H7 (cell line): ENCODE measurements at places on chromosomes 2 and 18.

DNA sequence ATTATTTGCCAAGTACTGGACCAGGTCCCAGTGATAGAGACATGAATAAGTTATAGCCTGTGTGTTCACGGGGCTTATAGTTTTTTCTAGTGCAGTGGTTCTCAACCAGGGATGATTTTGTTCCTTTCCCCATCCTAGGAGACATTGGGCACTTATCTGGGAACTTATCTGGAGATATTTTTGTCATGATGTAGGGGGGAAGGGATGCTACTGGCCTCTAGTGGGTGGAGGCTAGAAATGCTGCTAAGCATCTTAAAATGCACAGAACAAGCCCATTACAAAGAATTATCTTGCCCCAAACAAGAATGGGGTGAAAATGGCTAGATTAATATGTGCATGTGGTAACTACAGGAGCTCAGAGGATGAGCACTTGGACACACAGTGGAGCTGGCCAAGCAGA, 75.2 kb downstream of the KLHL29 start:
- peak; percentile 66 for DNase-seq

DNA sequence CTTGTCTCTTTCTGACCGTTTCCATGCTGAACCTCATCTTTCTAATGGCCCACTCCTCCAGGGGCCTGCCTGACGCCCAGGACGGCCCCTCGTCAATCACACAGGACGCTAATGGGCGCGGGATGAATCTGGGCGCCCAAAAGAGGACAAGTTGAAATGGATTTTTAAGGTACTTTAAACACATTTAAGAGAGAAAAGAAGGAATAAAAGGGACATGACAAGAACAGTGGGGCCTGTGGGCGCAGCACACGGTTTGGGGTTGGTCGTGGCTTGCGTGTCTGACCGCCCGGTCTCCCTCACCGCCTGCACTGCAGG, 607 bp upstream of the UBE2F start:
- DNase-seq = no peak

DNA sequence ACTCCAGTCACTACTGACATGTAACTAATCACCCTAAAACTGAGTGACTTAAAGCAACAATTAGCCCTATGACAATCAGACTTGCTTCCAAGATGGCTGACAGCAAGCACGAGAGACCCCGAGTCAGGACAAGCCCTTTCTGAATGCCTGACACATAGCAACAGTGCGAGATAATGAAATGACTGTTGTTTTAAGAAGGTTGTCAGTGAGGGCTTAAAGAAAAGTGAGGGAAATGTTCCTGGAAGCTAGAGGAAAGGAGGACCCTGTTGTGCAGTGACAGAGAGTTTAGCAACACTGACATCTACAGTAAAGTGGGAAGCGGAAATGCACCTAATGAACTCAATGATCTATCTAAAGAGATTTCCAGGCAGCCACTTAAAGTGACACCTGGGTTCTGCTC, 163.1 kb downstream of the STK39 start:
- no peak for DNase-seq

DNA sequence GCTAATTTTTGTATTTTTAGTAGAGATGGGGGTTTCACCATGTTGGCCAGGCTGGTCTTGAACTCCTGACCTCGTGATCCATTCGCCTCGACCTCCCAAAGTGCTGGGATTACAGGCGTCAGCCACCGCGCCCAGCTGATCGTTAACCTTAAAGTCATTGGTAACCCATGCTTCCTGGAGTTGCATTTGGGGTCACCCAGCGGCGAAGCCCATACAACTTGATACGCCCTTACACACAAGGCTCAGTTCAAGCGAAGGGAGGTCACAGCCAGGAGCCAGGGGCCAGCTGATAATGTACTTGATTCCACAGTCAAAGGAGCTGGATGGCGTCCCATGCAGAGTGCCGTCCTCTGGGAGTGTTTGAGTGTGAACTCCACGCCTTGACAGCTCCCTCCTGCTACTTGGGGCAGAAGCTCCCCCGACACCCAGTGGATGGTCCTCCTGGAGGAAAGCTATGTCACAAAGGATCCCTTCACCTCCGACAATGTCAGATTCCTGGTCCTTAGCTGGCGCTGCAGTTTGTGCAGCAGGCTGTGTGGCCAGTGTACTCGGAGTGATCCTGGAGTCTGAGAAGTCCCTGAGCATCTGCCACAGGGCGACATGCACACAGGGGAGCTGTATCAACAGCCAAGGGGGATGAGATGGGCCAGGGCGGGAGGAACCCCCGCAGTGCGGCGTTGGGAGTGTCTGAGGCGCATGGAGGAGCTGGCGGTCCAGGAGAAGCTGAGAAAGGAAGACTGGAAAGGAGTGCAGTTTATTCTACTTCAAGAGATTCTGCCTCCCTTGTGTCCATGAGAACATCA, 7.9 kb downstream of the CLHC1 start:
- peak; percentile 30 for DNase-seq

DNA sequence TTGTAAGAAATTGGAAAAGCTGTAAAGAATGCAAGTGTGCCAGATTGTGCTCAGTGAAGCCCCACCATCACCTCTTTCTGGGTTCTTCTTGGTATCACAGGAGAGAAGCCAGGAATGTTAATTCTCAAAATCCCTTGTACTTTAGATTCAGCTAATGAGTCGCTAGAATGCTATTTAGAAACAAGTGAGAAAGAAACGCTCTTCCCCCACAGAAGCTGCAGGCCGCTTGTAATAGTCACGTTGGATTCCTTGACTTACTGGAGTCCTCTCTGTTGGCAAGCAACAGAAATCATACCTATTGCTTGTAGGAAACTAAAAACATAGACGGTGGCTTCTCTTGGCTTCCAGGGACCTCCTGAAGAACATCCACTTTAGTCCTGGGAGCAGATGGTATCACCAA, 375.6 kb upstream of the LRATD1 start:
- no peak for DNase-seq

GRCh38 chr2:232761301-232761907, 15.0 kb downstream of the KCNJ13 start:
- peak; percentile 5 for DNase-seq

DNA sequence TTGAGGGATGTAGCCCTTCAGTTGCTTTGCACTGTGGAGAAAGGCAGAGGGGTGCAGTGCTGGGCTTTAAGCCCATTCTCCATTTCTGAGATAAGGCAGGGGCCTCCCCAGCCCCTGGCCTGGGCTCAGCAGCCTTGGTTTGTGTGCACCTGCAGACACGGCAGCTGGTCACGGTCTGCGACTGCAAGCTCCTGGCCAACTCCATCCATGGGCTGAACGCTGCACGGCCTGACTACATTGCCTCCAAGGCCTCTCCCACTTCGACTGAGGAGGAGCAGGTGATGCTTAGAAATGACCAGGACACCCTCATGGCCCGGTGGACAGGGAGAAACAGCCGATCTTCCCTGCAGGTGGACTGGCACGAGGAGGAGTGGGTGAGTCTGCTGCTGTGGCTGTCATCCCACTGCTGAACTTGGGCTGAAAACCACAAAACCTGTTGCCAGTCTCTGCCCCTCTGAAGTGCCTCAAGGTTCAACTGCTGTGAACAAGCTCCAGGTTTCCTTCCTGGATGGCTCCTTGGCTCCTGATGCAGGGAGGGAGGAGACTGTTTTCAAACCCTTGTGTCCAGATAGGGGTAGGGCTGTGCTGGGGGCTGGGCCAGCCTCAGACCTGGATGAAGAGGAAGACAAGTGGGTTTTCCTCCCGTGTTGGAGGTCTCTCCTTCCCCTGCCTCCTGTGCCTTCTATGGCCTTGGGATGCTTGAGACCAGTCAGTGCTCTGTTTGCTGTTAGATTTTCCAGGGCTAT, 54.0 kb downstream of the COA5 start:
- DNase-seq = no peak

DNA sequence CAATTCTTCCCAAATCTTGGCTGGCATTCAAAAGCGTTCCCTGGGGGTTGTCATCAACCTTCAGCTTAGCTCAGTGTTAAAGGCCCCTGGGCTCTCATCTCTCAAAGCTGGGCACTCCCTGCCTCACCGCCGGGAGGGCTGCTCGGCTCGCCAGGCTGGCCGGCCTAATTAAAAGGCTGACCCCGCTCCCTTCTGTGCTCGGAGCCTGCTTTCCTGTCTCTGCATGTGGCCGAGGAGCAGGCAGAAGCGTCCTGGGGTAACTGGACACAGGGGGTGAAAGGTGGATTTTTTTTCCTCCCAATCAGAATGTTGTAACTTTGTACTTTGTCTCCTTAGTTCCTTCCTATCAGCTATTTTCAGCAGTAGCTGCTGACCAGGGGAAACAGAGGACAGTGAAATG, 231.1 kb downstream of the GBX2 start:
- DNase-seq = peak; percentile 57

DNA sequence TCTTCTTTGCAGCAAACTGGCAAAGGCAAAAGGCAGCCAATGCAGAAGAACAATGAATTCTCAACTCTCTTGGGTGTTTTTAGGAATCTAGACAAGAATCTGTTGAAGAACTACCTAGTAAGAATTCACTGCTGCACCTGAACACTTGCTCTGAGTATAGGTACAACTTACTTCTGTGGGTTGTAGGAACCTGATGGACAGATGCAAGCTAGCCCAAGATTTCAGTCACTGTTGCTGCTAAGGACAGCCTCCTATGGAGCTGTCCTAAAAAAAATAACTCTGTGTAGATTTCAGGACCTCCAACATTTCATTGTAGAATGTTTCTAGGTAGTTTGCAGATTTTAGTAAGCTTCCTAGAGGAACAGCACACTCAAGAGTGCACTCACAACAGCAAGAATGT, 363.5 kb downstream of the CBLN2 start:
- DNase-seq = no peak

DNA sequence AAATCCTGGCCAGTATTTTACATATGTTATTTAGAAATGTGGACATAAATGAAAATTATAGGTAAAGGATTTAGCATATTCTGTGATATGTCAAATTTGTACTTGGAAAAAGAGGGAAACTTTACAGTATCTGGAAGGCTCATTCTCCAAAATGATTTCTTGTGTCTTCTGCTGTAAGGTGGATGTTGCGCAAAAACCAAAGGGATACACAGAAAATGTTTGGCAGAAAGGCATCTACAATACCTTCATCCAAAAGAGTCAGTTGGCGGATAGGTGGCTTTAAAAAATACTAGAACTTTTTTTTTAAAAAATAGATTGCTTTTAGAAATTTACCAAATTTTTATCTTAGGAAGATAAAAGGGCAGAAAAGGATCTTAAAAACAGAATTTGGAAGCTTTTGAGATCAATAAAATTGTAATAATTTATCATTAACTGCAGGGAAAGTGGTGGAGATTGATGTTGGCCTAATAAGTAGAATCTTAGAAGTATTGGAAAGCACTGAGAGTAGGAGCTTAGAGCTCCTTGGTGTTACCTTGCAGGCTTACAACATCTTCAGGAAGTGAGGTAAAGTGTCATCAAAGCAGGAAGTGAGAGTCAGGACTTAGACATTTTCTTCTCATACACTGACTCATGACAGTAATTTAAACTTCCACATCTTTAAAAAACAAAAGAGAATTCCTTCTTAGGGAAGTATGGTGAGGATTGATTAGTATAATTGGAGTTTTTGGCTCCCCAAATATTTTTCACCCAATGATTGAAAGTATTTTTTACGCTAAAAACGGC, 2.1 kb downstream of the NABP1 start:
- no peak for DNase-seq

- DNase-seq = no peak
Observed at GRCh38 chr18:36595046-36595817, 233.6 kb downstream of the TPGS2 start.

- no peak for DNase-seq
Observed at GRCh38 chr2:147578529-147578928, 266.3 kb upstream of the ACVR2A start.

DNA sequence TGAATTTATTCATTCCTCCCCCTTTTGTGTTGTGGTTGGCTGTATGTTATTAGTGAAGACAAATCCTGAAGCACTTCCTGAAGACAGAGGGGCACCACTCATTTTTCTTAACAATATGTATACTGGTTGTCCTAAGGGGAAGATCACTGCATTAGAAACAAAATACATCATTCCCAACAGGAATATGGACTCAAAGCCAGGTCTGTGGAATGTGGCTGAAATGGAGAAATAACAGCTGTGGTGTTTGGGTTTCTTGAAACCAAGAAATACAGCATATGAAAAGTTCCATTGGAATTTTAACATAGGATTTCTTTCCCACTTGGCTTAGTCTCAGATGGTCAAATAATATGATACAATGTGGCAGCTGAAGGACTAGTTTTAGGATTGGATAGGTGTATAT, 267.6 kb downstream of the KCNE4 start:
- DNase-seq = no peak

GRCh38 chr18:5895299-5895875, at the start of gene TMEM200C:
TSS of gene TMEM200C (minus strand) at chr18:5895522. CDS start at chr18:5892063, 3,459 bp downstream.
- peak; percentile 92 for DNase-seq

DNA sequence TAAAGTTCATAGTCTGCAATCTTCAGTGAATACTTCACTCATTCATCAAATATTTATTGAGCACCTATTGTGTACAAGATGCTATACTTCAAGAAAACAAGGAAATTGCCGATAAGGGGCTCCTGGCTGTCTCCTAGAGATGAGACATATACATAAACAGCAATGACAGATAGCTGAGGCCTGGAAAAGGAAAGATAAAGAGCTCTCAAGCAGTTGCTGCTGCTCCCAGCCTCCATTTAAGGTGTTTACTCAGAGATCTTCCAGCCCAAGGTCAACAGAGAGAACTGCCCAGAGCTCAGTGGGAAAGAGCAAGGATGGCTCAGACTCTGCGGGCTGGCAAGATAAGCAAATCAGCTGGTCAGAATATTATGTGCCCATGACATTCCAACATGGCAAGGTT, 3.3 kb upstream of the SLC14A2 start:
- DNase-seq = no peak

DNA sequence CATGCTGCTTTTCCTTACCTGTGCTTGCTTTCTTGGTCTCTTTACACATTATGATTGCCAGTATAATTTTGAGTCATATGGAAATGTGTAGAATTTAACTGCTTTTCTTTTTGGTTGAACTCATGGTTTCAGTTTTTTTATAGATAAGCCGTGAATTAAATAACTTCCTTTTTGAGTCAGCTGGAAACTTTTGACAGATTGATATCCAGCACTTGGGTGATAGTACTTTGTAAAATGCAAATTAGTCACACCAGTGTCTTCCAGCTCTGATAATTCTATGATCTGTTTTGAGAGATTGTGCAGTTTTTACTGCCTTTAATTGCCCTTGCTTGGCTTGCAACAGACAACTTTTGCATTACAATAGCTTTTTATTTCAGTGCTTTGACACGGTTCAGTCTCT, 86.4 kb downstream of the NCOA1 start:
- DNase-seq = no peak

DNA sequence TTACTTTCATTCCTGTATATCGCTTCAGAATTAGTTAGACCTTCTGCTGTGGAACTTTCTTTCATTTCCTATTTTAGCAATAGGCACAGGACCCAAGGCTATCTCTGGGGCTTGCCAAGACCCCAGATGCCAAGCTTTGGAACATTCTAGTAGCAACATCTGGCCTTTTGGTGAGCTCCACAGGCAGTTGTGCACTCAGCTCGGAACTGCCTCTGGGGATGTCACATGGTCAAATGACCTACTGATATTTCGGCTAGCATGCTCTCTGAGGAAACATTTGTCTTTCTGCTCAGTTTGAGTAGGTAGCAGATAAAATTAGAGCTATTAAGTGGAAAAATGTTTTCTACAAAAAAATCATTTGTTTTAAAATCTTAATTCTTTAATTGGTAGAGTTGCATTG, 76.6 kb upstream of the ITGA4 start:
- DNase-seq = no peak
